Activated naive CD4-positive, alpha-beta T cell treated with anti-CD3 and anti-CD28 coated beads, Interleukin-2, amount 10 ng/mL, durations not matched to agents 5 hours and 36 hours (primary cell): ENCODE measurements at places on chromosomes 16 and 17. TPM values are rescaled to one million over a fixed set of nuclear protein-coding genes. Genes with fewer than 3 reads are reported as not detected.

VAT1L gene
- total RNA-seq: not detected

EVI2B gene
- 97.7 TPM for total RNA-seq

GPR139 gene
- not detected for total RNA-seq

CTRB2 gene
- total RNA-seq: not detected

SDK2 gene
- total RNA-seq: 23.6 TPM

ESRP2 gene
- total RNA-seq: not detected

WFDC1 gene
- 0.40 TPM for total RNA-seq

KRT31 gene
- not detected for total RNA-seq

GRN gene
- 73.4 TPM for total RNA-seq

SSTR5 gene
- not detected for total RNA-seq

FXR2 gene
- total RNA-seq: 32.6 TPM

CA10 gene
- not detected for total RNA-seq

PIMREG gene
- total RNA-seq: 21.8 TPM

SCARF1 gene
- 3.9 TPM for total RNA-seq

ZNF469 gene
- 0.51 TPM for total RNA-seq

SHISA9 gene
- total RNA-seq: not detected

TMEM132E gene
- total RNA-seq: not detected

PDPR gene
- total RNA-seq: 25.1 TPM

ODAD4 gene
- total RNA-seq: 1.4 TPM

PMP22 gene
- not detected for total RNA-seq

CDH3 gene
- not detected for total RNA-seq

GUCY2D gene
- total RNA-seq: not detected

PITPNC1 gene
- 64.4 TPM for total RNA-seq
